ENCODE measurements at places on chromosomes 13 and 19.

DNA sequence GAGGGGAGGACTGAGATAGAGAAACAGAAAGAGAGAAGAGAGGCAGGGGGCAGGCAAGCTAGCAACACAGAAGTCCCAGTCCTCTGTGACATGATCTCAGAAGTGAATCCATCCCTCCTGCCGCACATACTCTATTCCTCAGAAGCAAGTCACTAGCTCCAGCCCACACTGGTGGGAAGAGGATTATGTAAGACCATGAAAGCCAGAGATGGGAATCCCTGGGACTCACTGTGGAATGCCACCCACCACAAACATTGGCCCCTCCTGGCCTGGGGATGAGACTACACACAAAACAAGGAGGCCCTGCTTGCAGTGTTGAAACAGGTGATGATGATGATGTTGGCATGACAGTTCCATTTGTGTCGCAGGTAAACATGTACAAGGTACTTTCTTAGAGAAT is 419.9 kb downstream of the IRS2 start:
- no peak for DNase-seq

- no peak for DNase-seq
These were observed 2218.8 kb downstream of the PCDH9 start for GRCh38 chr13:65011378-65011777.

GRCh38 chr13:84543962-84544361 is 661.7 kb upstream of the SLITRK1 start:
- no peak for DNase-seq

- DNase-seq = no peak
These were observed 45.4 kb downstream of the TPT1 start for GRCh38 chr13:45295536-45295935.

GRCh38 chr13:110872768-110873638 is 41.9 kb downstream of the ANKRD10 start:
- no peak for DNase-seq
